ENCODE measurements at places on chromosomes 13 and 19.

GRCh38 chr13:61214551-61214950 lies 201.1 kb downstream of the PCDH20 start:
- DNase-seq: no peak

GRCh38 chr13:60318186-60318585 lies 78.8 kb upstream of the TDRD3 start:
- DNase-seq: no peak

DNA sequence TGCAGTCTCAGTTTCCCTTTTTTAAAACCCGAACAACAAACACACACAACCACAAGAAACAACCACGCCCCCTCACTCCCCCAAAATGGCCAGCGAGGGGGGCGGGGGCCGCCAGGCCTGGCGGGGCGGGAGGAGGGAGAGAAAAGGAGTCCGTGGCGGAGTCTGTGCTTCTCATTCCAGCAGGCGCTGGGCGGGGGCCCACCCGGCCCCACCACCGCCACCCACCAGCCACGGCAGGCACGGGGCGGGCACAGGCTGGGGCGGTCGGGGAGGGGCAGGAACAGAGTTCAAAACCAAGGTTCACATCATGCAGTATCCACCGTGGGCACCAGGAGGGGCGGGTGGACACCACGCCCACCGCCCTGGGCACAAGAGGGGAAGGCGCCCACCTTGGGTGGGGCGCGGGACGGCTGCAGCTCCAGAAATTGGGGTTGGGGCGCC lies 12.9 kb downstream of the DPF1 start:
- no peak for DNase-seq

GRCh38 chr13:98333486-98333885 lies 156.4 kb upstream of the RNF113B start:
- no peak for DNase-seq

DNA sequence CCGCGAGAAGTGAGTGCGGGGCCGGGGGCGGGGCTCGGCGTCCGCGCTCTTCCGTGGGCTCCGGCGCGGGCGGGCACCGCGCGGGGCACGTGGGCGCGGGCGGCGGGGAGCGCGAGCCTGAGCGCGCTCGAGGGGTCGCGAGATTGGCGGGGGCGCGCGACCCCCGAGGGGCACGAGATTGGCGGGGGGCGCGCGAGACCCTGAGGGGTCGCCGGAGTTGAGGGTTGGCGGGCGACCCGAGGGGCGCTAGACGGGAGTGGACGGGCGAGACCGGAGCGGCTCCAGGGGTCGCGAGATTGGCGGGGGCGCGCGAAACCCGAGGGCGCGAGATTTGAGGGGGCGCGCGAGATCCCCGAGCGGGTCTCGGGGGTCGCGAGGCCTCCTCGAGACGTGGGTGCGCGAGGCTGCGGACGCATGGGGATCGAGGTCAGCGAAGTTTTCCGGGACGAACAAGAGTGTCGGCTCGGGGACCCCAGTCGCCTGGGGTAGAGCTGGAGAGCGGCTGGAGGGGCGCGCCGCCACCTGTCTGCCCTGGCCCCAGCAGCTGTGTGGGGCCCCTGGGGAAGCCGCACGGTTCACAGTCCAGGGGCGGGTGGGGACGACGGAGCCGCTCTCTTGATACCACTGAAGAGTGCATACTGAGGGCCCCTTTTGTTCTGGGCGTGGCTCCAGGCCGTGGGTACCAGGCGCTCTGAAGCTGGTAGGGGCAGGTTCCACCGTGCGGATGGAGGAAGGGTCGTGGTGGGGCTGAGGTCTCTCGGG lies 682 bp downstream of the SSBP4 start:
- no peak for DNase-seq

DNA sequence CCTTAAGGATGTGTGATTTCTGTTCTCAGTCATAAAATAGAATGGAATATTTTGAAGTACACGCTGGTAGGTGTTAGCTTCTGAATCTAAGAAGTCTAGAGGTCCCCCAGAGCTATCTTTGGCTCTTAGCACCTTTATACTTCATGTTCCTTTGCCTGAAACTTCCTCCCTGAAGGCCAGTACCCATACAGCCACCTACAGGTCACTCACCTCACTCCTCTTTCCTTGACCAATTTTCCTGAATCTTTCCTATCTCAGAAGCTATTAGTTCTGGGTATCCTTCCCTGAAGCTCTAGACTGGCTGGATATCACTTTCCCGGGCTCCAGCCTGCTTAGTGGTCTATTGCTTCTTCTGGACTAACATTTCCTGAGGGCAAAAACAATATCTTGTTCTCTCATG lies 93.4 kb upstream of the EDNRB start:
- DNase-seq: no peak

DNA sequence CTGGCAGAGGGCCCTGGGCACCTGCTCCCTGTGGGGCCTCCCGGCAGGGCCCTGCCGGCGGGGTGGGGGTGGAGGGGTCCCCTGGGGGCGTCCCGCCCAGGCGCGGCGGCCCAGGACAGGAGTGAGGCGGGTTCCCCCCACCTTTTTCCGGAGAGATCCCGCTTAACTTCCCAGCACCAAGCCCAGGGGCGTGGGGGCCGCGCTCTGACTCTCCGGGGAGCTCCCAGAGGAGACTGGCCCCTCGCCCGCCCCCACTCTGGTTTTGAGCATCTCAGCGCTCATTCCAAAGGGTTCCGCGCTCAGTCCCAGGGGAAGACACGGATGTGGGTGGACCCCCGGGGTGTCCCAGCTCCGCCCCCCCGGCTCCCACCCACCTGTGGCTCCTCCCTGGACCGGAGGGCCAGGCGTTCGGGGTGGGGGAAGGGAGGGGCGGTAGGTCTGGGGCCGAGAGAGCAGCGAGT lies 476 bp downstream of the C2CD4C start:
- no peak for DNase-seq

GRCh38 chr13:41132512-41133152 lies at the start of gene KBTBD6:
TSS of gene KBTBD6 (minus strand) at chr13:41132802. CDS start at chr13:41132511, 291 bp downstream.
- DNase-seq: peak; percentile 99

- no peak for DNase-seq
These were observed 188.1 kb upstream of the PCDH17 start for GRCh38 chr13:57443494-57443893.

- DNase-seq: peak; percentile 89
These were observed 55.2 kb downstream of the SPATA13 start for GRCh38 chr13:24215732-24216131.

DNA sequence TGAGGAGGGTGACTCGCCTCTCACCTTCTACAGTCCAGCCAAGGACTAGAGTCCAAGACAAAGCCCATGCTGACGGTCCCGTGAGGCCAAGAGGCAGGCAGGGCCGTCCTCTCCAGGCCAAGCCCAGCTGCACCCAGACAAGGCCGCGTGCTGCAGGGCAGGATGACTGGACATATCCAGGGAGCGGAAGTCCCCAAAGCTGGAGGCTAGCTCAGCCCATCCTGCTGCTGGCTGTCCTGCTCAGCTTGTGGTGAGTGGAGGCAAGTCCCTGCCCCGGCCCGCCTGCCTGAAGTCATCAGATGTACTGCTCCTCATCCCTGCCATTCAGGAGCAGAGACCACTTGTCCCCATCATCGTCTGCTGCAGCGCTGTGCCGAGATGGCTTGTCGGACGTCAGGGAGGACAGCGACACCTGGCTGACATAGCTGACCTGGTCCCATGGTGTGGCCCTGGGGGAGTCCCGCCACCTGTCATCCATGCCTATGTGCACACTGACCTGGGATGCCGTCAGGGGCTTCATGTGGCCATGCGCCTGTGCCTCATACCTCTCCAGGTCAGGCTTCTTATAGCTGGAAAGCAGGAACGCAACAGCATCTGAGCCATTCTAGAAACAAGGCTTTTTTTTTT lies 72.8 kb downstream of the CCDC70 start:
- no peak for DNase-seq

DNA sequence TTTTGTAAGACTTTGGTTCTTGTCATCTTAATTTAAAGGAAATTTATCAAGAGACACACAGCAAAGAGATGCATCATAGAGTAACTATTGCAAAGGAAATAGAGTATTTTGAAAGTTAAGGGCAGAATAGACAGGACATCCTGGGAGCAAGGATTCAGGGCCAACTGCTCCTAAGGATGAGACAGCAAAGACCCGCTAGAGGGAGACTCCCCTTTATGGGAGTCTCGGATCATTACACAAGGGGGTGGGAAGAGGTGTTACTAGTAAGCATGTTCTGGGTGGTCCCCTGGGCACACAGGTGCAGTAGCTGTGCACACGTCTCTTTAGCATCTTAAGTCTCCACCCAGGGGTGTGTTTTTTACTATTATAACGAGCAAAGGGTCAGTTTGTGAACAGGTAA lies 9.6 kb downstream of the ZSCAN5C start:
- DNase-seq: no peak

All from fibroblast of pulmonary artery (primary cell).